ENCODE measurements at places on chromosomes 4 and X.
A peak's percentile ranks its signal among the peaks of the same experiment; 100 is the strongest.

DNA sequence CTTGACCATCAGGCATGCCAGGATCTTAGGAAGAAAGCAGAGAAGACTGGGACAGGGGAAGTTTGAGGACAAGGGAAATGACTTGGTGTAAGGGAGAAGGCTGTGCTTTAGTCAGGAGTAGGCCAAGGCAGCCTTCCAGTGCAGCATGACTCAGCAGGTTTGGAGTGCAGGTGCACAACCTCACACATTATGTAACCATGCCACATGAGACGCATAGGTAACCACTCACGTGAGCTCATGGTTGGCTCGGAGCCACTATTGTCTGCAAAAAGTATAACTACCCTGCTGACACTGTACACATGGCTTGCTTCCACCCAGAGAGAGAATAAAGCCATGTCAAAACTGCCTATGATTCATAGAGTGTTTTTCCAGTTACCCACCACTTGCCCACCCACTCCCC is 715.9 kb downstream of the SMARCA1 start:
- DNase-seq = peak; percentile 0

DNA sequence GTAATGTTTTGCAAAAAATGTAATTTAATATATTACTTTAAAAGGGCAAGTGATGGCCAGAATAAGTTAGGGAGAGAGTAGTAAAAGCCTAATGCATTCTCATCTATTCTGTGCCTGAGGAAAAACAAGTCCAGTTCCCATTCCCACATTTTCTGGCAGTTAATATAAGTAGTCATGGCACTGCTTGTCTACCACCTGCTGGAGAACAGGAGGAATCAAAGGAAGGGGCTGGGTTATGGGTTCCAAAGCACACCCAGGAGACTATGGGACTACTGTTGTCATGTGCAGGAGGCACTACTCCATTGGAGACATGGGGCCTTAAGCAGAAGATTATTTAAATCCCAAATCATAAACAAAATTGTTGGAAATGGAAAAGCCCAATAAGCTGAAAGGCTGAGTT is 2618.6 kb downstream of the ARAP2 start:
- DNase-seq = no peak

- no peak for DNase-seq
These were observed 93.6 kb upstream of the PTPN13 start for GRCh38 chr4:86500527-86500926.

- peak; percentile 49 for DNase-seq
These were observed 12.1 kb downstream of the BMP2K start for GRCh38 chr4:78788007-78788889.

GRCh38 chr4:151067316-151067970 is 32.0 kb upstream of the RPS3A start:
- DNase-seq = peak; percentile 7

- no peak for DNase-seq
These were observed 36.7 kb downstream of the FGFRL1 start for GRCh38 chr4:1047976-1048772.
